ENCODE measurements at places on chromosomes 5 and 9.

- DNase-seq = no peak
Measured at GRCh38 chr9:137084526-137084925, 2.3 kb upstream of the MAN1B1 start.

- no peak for DNase-seq
Measured at GRCh38 chr5:171581781-171582180, 162.3 kb downstream of the FGF18 start.

DNA sequence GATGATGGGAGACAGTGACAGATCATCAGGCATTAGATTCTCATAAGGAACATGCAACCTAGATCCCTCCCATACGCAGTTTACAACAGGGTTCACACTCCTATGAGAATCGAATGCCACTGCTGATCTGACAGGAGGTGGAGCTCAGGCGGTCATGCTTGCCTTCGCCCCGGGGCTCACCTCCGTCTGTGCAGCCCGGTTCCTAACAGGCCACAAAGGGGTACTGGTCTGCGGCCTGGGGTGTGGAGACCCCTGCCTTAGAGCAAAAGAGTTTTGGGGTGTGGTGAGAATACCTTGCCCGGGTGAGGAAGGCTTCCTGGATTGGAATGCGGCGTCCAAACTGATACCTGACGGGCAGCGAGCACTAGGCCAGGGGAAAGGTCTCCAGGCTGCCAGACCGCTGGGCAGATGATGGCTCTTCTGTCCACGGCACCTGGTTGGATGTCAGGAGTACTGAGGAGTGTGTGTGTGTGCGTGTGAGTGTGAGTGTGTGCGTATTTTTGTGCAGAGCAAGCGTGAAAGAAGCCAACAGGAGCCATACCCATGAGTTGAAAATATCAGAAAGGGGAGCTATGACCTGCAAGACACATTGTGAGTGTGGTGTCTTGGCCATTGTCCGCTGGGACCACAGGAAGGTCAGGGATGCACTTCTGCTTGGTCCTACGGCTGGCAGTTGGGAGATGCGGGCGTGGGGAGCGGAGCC, 55.4 kb downstream of the ACER2 start:
- DNase-seq = no peak

GRCh38 chr9:88969646-88970373, 21.5 kb upstream of the S1PR3 start:
- DNase-seq = no peak

GRCh38 chr9:131640438-131641137, 95.3 kb downstream of the PRRT1B start:
- no peak for DNase-seq

DNA sequence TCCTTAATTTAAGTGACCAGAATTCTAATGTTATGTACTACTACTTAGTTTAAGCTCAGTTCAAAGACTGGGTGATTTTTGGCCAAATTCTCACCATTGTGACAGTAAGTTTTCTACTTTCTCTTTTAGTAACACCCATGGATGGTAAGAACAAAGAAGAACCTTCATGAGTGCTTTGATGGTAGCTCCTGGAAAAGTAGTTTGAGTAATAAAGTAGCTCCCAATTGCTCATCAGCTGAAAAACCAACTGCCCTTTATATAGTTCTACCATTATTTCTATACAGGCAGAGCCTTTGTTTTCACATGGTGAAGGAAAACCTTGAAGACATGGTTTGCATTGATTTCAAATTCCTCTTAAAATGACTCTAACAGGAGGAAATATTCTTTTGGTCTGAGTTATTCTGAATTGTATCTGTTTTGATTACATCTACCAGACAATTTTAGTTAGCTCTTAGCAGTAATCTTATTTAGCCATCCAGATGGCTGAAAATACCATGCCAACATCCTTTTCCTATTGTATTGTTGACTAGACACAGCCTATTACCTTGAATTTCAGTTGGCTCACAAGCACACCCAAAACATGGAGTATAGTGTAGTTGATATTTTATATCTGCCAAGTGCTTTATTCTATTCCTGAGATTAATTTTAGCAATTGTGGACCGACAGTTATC, 23.7 kb upstream of the STARD4 start:
- no peak for DNase-seq

GRCh38 chr5:142189813-142190212, 81.2 kb downstream of the NDFIP1 start:
- DNase-seq = no peak

DNA sequence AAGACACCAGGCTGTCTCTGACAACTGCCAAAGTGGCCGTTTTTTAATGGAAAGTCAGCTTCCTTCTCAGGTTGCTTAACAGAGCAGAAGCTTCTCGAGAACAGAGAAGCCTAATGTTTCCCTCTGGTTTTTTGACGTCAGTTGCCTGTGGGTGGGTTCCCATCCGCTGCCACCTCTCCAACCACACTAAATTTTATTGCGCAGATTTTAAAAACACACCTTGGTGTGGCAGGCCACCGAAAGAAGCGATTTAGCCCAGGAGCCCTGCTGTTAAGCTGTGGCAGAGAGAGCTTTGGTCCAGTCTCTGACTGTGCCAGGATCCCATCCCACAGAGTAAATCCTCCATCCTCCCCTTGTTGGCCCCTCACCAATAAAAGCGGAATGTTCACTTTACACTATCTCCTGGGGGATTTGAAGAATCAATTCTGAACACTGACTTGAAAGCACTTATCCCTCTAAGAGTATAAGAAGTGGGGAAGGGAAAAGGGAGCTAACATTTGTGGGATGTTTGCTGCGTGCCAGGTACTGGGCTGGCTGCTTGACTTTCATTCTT, 181.6 kb downstream of the AOPEP start:
- DNase-seq = no peak

Data from head of caudate nucleus (tissue), 42 donors.